ENCODE measurements at places on chromosomes 6 and 20. TPM values are rescaled to one million over a fixed set of nuclear protein-coding genes. Genes with fewer than 3 reads are reported as not detected.

DNA sequence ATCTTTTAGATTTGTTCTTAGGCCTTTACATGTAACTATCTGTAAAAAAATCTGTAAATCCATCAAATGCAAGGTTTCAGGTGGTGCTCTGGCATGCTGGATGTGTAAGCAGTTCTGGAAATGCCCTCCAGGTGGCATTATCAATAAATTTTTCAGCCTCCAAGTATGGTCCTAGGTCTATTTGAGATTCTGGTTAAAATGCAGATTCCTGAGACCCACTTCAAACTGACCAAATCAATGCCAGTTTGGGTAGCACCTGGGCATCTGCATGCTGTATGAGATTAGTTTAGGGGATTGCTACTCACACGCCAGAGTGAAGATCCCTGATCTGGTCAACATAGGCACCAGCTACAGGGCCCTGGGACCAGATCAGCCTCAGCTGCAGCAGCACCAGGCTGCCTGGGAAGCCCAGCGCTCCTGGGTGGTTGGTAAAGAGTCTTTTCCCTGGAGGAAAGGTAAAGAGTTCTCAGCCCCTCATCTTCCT is 507.3 kb upstream of the CITED2 start:
- peak; percentile 39 for DNase-seq

DNA sequence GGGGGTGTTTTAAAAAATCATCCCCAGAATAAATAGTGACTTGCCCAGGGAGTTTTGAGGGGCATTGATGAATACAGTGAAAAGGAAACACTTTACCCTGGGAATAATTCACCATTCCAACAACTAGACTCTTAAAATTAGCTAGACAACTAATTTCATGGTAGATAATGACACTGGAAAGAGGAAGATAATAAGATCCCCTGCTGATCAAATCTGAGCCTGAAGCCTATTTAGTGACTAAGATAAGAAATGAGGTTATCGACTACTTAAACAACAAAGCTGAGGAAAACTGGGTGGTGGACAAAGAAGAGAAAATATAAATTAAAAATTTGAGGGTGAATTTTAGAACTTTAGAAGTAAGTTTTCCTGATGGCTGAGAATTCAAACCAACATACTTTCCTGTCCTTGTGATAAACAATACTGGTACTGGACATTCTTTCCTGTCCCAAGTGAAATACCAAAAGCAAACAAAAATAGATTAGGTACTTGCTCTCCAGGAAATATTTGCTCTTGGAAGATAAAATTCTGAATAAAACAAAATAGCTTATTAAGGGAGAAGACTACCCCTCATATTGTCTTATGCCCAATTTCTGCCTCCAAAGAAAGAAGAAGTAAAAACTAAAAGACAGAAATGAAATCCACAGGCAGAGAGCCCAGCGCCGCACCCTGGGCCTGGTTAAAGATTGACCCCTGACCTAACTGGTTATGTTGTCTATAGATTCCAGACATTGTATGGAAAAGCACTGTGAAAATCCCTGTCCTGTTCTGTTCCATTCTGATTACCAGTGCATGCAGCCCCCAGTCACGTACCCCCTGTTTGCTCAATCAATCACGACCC is 64.0 kb upstream of the ADGRF4 start:
- no peak for DNase-seq

DNA sequence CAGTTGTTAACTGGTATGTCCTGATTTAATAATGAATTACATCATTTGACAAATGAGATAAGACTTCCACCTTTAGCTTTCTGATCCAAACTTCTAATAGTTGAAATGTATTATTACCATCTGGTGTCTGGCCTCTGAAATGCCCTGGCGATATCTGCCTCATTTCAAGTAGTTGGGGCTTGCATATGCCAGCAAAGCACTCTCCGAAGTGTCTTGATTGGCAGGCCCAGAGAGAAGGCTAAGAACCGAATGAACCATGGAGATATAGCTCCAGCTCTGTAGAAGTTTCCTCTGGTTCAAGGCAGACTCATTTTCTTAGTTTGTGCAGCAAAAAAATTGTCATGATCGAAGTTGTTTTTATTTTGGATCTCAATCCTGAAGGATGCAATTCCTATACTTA is 13.4 kb upstream of the HIVEP2 start:
- no peak for DNase-seq

- DNase-seq = no peak
Measured at GRCh38 chr6:43728586-43728985, 41.0 kb upstream of the MRPS18A start.

- DNase-seq = no peak
Measured at GRCh38 chr6:143127941-143128680, 67.4 kb downstream of the AIG1 start.

- DNase-seq = peak; percentile 15
Measured at GRCh38 chr20:34528921-34529297, 12.7 kb downstream of the DYNLRB1 start.

DNA sequence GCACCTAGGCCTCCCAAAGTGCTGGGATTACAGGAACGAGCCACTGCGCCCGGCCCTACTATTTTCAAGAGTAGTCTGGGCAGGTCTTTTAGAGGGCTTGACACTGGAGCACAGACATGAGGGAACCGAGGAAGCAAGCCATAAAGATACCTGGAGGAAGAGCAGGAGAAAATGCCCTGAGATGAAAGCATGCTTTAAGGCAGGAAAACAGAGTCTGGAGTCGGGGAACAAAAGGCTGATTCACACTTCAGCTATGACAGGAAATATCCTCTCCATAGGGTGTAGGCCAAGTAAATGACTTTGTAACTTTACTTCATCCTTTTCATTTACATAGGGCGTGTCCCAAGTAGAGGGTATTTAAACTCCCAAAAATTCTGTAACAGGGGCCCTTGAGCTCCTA is 4.3 kb upstream of the SERINC3 start:
- DNase-seq = peak; percentile 62

DNA sequence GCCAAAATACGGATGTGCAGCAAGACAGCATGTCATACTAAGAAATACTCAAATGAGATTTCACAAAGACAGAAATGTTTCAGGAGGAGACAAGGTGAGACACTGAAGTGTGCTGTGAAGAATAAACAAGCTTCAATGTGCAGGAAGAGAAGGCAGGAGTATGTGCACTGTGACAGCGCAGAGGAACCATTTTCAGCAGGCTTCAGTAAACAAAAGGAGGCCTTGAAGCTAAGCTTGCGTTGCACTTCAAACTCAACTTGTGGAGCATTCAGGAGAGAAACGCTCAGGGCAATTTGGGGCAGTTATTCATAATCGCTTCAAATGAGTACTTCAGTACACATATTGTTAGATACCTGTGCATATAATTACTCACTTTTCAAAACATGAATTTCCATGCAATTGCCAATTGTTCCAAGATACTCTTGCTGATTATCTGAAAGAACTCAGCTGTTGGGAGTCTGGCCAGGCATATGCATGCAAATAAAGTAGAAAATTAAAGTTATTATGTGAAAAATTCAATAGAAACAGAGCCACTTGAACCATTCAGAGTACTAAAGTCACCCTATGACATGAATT is 234.2 kb upstream of the OPRM1 start:
- no peak for DNase-seq

DNA sequence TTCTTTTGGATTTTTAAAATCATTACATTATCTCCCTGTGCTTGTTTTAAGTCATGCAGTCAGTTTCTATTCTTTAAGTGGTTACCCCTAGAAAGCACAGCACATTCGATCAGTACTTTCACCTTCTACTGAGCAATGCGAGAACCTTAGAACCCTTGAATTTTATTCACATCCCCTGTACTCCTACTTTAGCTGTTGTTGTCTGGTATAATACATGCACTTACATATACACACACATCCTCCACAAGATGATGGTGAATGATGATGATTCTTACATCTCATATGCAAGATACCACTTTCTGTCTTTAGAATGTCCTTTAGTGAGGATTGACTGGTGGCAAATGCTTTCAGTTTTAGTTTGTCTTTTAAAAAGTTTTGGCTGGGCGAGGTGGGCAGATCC is 5.7 kb downstream of the CDC40 start:
- no peak for DNase-seq

- DNase-seq = peak; percentile 95
Measured at GRCh38 chr6:154410619-154411072, 54.0 kb upstream of the IPCEF1 start.

DNA sequence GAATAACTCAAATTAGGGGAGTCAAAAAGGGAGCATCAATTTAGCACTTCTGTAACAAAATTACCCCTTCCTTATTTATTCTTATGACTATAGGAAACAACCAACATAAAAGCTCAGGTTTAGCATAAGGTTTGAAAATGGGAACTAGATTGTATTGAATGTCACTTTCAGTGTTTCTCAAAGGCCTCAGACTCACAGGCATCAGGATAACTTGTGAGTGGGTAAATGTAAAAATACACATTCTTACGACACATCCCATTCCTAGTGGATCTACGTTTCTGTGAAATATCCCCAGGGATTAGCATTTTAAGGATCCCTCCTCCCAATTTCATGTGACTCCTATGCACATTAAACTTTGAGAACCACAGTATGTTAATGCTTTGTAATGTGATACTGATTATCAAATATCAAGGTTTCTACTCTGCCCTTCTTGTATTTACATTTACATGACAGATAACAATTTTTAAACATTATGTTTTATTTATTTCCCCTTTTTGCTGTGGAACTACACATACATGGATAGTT is 114.8 kb downstream of the HS3ST5 start:
- DNase-seq = no peak

DNA sequence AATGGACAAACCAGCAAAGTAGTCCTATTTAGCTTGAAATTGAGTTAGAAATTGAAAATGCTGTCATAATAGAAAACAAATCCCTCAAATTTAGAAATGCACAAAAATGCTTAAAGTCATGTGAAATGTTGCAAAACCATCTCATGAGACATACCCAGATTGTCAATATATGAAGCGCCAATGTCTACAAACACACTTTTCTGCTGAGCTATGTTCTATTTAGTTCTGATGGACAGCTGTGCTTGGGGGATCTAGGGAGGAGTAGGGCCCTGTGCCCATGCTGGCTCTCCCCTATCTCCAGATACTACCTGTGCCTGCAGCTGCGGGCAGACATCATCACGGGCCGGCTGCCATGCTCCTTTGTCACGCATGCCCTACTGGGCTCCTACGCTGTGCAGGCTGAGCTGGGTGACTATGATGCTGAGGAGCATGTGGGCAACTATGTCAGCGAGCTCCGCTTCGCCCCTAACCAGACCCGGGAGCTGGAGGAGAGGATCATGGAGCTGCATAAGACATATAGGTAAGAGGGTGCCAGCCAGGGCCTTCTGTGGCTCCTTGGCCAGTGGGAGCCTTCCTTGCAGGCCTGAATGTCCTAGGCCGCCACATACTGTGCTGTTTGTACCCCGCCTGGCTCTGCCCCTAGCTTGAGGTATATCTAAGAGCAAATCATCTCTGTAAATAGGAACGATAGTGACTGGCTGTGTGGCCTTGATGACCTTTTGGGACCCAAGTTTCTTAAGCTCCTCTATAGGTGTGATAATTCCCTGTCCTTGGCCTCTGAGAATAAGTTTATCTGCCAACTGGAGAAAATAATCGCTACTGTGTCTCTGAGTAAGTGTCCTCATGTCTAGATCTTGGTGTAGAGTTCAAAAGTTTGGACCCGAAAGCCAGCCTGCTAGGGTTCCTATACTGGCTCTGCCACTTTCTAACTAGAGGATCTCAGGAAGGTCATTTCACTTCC is 30.6 kb downstream of the EPB41L1 start:
- DNase-seq = no peak

GRCh38 chr6:26472549-26473290 is 15.0 kb downstream of the BTN2A1 start:
- no peak for DNase-seq

PROCR gene
- total RNA-seq = 44.3 TPM

TMEM200A gene
- total RNA-seq = 43.3 TPM

MOCS3 gene
- total RNA-seq = 11.5 TPM

IL17F gene
- total RNA-seq = not detected
